ENCODE measurements at places on chromosomes 5 and 9.

- no peak for DNase-seq
Measured at GRCh38 chr9:71812385-71812784, 44.1 kb upstream of the CEMIP2 start.

GRCh38 chr9:114460513-114461199 lies 44.6 kb downstream of the WHRN start:
- no peak for DNase-seq

GRCh38 chr5:15612915-15613635 lies 113.1 kb downstream of the FBXL7 start:
- no peak for DNase-seq

DNA sequence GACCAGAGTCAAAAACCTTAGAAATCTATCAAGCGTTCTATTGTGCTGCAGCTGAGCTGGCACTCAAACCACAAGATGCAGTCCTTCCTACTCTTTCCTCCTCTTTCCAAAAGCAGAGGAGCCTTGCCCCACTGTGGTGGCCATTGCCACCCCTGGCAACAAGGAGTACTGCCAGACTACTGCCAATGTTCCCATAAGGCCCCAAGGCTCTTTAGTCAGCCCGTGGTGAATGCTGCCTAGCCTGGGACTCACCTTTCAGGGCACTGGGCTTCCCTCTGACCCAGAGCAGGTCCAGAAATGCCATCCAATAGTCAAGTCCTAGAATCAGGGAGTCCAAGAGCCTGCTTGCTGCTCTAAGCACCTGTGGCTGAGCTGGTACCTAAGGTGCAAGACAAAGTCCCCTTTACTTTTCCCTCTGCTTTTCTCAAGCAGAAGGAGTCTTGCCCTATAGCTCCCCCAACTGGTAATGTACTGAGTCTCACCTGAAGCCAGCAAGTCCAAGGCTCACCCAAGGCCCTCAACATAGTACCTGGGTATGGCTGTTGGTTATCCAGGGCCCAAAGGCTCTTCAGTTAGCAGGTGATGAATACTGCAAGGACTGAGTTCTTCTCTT lies 219.4 kb downstream of the ATPSCKMT start:
- DNase-seq: peak; percentile 27

- peak; percentile 40 for DNase-seq
Measured at GRCh38 chr5:57171816-57172465, 1.9 kb upstream of the GPBP1 start.

DNA sequence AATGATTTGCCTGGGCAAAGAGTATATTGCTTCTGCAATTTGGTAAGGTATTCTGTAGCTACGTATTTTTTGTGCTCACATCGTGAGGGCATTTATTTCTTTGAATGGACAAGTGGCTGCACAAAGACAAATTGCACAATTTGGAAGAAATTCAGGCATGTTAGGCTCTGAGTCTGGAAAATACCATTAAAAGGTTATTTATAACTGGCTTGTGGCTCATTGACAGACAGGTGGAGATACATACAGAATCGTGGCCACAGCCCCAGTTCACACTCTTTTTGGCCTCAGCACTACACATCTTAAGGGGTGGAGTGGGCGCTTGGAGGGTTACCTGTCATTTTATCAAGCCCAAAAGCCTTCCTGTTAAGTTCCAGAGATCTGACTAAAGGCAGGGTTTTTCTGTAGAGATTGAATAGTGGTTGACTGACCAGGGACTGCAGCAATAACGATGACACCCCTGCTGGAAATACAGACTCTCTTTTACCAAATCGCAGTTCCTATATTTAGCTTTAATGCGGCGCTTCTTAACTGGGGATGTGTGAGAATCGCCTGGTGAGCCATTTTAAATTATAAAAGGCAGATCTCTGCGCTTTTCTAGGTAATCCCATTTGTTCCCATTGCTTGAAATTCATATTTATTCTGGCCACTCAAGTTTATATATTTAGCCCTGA lies 14.7 kb downstream of the MAN2A1 start:
- DNase-seq: no peak

DNA sequence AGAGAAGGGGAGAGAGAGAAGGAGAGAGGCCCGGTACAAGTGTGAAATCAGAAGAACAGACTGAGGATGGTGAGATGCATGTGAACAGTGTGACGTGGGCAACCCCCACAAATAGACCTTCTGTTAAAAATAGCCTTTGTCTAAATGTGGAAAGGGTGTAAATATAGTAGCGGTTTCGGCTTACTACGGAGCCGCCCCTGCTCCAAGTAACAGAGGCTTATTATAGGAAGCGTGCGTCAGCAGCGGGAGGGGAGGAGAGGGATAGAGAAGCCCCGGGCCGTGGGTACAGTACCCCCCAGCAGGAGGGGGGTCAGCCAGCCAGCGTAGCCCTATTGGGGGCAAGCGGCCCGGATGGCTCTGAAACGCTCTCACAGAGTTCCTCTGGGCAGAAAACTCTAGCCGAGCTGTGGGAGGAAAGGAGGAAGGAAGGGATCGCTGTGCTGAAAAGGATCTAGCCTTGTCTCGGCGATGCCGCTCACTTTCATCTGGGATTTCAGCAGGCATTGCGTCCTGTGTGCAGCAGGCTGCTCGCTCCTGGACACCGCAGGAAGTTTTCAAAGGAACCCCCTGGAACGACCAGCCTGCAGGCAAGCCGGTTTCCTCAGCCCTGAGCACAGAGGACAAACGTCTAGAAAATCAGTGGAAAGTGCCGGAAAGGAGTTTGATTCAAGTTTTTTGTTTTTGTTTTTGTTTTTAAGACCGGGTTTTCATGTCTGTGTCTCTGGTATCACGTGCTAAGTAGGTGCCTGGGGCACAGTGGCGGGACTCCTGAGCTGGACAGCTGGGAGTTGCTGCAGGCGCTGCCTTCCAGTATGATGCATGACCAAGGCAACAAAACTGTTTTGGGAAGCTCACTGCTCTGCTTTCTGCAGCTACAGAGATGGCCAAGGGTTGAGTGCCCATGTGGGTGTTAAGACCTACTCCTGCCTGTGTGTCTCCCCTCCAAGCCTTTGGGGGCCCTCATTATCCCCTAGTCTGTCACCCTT lies 146.6 kb downstream of the SEC61B start:
- DNase-seq: no peak

DNA sequence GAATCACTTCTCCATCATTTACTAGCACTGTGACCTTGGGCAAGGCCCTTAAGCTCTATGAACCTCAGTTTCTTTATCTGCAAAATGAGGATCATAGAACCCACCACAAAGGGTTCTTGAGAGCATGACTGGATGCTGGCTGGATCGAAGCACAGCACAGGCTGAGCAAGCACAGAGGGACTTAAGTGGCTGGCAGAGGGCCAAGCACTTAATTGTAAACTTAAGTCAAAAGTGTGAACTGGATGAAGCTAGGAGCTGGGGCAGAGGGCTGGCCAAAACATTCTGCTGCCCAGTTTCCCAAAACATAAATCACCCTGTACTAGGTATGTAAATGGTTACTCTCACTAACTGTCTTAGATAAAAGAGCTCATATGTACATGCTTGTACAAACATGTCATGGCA lies 112.3 kb upstream of the WWC1 start:
- DNase-seq: no peak

GRCh38 chr5:170626507-170627150 lies 122.8 kb downstream of the KCNIP1 start:
- DNase-seq: no peak

- no peak for DNase-seq
Measured at GRCh38 chr5:21574438-21574837, 1278.7 kb downstream of the CDH12 start.

DNA sequence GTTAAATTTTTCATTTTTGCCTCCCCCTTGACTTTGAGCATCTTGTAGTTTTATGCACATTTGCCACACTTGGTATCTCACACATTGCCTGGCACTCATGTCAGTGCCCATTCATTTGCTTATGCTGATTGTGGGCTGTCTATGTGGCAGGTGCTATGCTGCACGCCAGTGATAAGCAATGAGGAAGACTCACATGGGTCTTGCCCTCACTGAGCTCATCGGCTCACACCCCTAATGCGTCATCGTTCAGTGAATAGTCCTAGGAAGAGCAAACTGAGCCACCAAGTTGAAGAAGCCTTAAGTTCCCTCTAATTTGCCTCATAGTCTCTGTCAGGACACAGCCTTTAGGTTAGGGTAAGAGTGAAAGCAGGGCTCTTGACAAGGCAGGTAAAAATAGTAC lies 209.4 kb upstream of the IL12B start:
- DNase-seq: no peak

GRCh38 chr5:7321724-7322123 lies 74.2 kb upstream of the ADCY2 start:
- DNase-seq: no peak

DNA sequence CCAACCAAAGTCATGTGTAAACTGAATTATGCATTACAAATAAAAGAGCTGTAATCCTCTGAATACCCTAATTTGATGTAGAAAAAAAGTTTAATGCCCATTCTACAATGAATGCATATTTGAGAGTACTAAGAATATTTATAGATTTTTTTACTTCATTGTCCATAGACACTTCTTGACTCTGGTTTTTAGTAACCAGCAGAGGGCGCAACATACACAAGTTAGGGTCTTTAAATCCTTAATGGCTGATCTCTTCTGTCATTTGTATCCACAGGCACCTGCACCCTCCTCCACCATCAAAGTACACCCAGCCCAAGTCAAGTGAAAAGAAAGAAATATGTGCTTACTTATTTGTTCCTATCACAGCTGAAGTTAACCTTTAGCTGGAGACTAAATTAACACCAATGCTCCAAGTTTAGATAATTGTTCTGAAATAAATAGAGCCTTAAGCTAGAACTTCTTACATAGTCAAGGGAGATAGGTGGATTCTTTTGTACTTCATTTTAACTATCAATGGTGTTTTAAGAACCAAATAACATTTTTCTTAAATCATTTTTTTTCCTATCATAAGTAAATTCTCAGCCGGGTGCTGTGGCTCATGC lies 524.2 kb upstream of the DAB2 start:
- DNase-seq: peak; percentile 88

GRCh38 chr5:89045216-89045615 lies 162.2 kb upstream of the MEF2C start:
- no peak for DNase-seq

GRCh38 chr9:99576002-99576401 lies 245.7 kb upstream of the NR4A3 start:
- peak; percentile 19 for DNase-seq

- peak; percentile 78 for DNase-seq
Measured at GRCh38 chr9:97803167-97804058, 49.6 kb upstream of the FOXE1 start.

DNA sequence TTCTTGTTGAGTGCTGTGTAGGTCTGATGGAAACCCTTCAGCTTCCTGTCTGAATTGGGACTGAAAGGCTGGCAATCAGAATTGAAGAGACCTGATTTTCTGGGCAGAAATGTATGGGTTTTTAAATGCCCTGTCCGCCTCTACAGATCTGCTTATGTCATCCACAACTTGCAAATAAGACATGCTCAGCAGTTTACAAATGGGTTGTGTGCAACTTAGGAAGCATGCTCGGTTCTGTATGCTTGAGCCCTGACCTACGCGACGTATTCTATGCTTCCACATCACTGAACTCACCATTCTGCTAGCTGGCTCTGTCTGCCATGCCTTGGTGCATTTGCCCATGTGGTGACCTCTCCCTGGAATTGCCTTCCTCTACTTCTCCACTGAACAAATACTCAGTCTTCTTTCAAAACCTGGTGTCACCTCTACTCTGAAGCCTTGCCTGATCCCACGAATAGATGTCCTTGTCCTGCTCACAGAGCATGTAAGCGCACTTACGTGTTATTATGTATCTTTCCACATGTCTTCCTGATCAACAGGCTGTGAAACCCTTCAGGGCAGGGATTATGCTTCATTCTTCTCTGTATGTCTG lies 194.2 kb downstream of the ERCC6L2 start:
- no peak for DNase-seq

- no peak for DNase-seq
Measured at GRCh38 chr5:117803533-117803932, 1184.8 kb downstream of the DTWD2 start.

DNA sequence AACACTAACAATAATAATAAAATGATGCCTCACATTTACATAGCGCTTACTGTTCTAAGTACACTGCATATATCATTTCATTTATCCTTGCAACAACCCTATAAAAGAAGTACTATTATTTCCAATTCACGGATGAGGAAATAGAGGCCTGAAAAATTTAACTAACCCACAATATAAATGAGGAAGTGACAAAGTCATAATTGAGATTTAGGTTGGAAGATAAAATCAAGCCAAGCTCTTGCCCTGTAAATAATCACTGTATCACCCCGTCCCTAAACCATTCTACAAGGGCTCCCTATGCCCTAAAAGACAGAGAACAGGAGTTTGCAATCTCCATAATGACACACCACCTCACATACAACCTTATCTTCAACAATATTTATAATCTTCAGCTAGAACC lies 49.6 kb downstream of the STRBP start:
- no peak for DNase-seq

DNA sequence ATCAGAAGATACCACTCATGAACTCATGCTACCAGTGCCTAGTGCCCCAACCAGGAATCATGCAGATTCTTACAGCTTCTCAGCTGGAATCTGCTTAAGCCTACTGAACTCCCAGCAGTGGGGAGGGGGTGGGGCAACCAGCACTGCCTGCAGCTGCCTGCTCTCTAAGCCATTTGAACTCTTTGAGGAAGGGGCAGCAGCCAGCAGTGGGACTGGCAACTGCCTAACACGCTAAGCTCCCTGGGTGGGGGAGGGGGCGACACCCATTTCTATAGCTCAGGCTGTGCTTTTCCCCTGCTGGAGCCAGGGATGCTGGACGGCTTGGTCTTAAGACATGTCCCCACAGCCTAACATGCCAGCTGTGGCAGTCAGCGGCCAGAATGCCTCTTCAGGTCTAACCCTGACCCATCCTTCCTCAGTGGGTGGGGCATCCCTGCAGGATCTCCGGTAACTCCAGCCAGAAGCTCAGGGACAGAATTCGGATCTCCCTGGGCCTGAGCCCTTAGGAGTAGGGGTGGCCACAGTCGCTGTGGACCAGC lies 889.7 kb downstream of the CDH9 start:
- DNase-seq: no peak

DNA sequence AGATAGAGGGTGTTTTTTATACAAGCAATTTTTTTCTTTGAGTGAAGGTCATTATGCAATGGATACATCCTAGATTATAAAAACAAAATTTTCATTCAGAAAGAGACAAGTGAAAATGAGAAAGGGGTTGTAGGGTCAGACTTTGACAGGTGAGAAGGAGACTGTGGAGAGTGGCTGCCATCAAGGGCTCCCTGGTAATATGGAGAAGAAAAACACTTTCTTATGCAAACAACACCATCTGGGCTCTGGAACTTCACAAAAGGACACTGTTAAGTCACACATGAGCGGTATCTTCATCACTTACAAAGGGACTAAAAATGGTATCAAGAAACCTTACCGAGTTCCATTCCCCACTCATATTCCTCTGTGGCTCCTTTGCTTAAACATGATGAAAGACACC lies 23.5 kb downstream of the C7 start:
- no peak for DNase-seq

Data from HT-29 (cell line).